Hepatocyte (in vitro differentiated cells): ENCODE measurements at places on chromosomes 2 and 18. TPM values are rescaled to one million over a fixed set of nuclear protein-coding genes. Genes with fewer than 3 reads are reported as not detected.

The CNGA3 gene
- not detected in 2 replicates for polyA plus RNA-seq

DNA sequence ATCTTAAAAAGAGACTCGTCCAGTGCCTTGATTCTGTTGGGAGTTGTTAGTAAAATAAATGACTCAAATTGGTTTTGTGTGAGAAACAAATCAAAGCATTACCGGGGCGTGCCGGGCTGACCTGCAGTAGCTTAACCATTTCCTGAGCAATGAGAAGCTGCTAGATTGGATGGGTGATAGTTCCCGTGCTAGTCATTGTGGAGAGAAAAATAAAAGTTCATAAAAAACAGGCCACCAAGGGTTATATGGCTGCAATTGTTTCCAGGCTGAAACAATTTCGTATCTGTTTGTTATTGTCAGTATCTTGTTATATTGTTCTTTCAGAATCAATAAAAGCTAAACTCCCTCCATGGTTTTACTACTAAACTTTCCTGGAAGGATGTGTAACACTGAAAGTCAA lies 314.4 kb downstream of the MTX2 start:
- DNase-seq: no peak

DNA sequence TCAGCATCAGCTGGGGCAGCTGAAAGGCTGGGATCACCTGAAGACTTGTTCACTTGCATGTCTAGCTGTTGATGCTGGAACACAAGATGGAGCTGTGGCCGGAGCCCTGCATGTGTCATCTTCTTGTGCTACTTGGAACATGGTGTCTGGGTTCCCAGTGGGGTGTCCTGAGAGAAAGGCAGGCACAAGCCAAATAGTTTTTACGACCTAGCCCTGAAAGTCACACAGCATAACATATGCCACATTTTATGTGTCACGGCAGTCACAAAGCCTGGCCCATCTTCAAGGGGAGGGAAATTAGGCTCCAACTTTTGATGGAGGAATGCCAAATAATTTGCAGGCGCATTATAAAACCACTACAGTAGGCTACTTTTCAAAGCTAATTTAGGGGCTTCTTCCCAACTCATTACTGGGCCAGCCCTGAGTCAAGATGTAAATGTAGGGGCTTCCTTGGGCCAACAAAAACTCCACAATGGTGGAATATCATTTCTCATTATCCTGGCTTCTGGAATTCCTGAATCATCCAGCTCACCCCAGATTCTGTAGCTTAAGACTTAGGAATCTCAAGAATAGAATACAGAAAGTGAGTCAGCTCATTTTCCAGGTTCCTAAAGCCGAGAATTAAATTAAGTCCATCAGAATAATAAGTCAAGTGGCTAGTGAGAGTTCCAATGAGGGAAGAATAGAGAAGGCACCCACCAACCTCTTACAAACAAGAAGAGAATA lies 543.0 kb downstream of the TNS1 start:
- no peak for DNase-seq

- DNase-seq: no peak
Observed at GRCh38 chr2:159706385-159706980, 5.8 kb upstream of the MARCHF7 start.

DNA sequence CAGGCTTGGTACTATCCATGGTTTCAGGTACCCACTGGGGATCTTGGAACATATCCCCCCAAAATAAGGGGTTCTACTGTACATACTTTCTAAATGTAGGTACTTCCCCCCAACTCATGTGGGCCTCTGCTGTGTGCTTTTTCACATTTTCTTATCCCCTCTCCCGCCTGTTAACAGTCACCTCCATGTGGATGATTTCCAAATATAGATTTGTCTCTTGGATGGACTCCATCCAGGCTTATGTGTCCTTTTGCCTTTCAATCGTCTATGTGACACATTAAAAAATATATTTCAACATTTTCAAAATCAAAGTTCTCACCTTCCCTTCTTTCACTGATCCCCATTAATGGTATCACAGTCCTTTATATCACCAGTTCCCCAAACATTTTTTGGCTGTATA lies 44.4 kb downstream of the OSBPL6 start:
- no peak for DNase-seq

- peak; percentile 9 for DNase-seq
Observed at GRCh38 chr2:165357758-165358157, 111.7 kb upstream of the CSRNP3 start.

GRCh38 chr2:161059388-161059787 lies 100.8 kb upstream of the TANK start:
- no peak for DNase-seq

GRCh38 chr2:11930211-11930761 lies 183.9 kb downstream of the LPIN1 start:
- no peak for DNase-seq

DNA sequence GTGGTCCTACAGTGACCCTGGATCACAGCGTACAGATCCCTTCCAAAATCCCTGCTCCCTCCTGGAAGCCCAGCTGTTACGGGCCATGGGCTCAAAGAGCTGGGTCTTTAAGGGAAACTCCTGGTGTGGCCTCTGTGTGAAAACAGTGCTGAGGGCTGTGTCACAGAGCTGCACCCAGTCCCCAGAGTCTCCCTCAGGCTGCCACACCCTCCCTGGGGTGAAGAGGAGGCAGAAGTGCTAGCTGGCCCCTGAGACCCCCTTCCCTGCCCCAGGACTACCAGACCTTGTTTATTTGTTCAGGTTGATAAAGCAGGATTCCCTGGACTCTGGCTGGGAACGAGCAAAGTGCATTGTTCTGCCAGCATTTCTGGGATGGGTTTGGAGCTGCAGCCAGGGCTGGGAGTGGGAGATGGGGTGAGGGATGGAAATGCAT lies 7.7 kb downstream of the ATOH8 start:
- no peak for DNase-seq

- no peak for DNase-seq
Observed at GRCh38 chr18:4806331-4806730, 351.2 kb upstream of the DLGAP1 start.

DNA sequence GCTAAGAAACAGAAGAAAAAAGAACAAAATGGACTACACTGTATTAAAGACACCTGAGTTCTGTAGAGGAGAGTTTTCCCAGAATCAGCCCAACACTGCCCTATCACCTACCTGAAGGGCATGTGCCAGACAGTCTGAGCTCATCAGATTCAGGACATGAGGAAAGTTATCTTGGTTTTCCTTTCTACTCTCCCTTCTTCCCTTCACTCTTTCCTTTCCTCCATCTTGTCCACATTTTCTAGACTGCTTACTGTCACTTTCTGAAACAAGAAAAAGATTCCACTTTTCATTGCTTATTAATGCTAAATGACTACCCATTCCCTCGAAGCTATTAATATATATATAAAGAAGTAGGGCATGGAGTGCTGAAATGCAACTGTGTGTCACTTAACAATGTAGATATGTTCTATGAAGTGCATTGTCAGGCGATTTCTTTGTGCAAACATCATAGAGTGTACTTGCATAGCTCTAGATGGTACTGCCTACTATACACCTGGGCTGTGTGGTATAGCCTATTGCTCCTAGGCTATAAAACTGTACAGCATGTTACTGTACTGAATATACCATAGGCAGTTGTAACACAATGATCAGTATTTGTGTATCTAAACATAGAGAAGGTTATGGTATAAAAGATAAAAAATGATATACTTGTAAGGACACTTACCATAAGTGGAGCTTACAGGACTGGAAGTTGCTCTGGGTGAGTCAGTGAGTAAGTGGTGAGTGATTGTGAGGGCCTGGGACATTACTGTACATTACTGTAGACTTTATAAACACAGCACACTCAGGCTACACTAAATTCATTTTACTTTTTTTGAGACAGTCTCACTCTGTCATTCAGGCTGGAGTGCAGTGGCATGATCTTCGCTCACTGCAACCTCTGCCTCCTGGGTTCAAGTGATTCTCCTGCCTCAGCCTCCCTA lies 145.5 kb upstream of the ITGA6 start:
- DNase-seq: no peak

The TMEM163 gene
- polyA plus RNA-seq: 0.81 and 1.1 TPM in 2 replicates
